Choroid plexus epithelial cell (primary cell): ENCODE measurements at places on chromosomes 7 and 10.

DNA sequence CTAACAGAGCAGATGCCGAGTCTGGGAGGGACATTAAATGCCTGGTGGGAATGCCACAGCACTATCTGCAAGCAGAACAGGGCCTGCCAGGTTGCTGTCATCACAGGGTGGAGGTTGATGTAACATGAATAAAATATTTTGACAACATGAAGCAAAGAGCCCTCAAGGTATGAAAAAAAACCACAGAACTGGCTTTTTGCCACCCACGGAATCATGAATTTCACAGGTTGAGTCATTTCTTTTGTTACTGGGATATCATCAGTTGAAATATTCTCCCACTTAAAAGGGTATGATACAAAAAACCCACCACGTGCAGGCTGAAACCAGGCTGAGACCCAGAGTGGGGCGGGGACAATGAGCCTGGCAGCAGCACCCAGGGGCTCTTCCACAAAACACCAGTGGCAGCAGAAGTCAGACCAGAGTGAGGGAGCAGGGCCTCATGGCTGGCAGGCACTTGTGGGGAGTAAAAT is 220.1 kb downstream of the TNS3 start:
- peak; percentile 87 for DNase-seq

DNA sequence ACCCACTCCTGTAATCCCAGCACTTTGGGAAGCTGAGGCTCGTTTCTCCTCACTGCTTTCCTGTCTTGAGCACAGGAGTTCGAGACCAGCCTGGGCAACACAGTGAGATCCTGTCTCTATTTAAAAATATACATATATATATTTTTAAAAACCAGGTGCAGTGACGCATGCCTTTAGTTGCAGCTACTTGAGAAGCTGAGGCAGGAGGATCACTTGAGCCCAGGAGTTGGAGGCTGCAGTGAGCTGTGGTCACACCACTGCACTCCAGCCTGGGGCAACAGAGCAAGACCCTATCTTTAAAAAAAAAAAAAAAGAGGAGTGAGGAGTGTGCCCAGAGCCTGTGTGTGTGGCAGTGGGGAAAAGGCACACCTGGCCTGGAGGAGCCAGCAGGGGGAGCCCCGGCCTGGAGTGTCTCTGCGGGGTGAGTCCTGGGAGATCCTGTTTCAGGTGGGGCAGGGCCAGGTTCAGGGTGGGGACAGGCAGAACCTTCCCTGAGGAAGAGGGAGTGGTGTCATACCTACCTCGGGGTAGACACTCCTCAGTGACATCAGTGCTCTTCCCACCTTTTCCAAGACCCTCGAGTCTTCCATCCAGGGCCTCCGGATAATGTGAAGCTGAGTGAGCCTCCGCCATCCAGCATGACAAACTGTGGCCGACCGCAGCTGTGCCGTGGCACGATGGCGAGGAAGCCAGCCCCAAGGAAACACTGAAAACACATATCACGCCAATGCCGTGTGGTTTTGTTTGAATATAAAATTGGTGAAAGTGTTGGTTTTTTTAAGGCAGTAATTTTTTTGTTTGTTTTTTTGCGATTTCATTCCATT is 9.0 kb upstream of the ARPC1B start:
- no peak for DNase-seq

GRCh38 chr7:93858857-93859256 is 31.7 kb downstream of the TFPI2 start:
- DNase-seq: no peak

DNA sequence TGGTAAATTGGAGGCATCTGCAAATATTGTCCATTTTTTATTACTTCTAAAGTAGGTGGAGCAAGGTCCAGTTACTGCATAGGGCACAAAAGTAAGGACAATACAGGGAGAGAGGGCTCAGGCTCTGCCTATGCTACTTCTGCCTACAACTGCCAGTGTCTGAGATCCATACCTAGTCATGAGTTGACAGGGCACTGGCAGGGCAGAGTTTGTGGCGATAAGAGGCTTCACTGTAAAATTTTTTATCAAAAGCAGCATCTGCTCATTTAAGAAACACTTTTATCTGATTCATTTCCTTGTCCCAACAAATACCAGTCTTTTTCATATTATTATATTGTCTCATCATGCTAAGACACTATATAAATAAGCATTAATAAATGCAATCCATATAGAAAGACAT is 178.0 kb downstream of the LRRN3 start:
- no peak for DNase-seq

GRCh38 chr10:100356067-100357017 is 9.3 kb downstream of the SCD start:
- no peak for DNase-seq

DNA sequence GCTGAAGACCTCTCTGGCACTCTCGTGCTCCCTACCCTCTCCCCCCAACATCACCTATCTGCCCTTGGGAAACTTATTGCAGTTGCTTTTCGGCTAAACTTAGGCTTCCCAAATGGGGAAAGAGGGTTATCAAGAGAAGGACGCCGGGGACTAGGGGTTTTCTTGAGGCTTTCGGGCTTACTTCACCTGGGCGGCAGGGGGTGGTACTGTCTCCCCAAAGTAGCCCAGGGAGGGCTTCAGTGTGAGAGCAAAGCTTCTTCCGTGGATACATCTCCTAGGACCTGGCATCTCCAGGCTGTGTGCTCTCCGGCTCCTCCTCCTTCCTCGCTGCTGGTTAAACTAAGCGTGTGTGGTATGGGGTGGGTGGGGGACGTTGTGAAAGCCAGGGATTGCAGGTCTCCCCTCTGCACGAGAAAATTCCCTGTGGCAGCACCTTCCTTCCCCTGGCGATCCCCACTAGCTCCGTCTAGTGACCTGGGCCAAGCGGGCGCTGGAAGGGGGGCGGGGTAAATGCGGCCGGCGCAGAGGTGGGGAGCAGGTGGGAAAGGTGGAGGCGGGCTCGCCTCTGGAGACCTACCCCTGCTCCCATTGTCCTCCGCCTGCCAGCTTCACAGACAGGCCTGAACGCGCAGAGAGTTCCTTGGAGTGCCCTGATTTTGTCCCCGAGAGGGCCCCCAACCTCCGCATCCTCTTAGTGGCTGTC is 1.1 kb downstream of the PLXDC2 start:
- DNase-seq: peak; percentile 48

GRCh38 chr7:118372530-118372929 is 148.0 kb downstream of the ANKRD7 start:
- DNase-seq: peak; percentile 8

- DNase-seq: no peak
Observed at GRCh38 chr10:35017608-35018007, 72.5 kb downstream of the CUL2 start.

DNA sequence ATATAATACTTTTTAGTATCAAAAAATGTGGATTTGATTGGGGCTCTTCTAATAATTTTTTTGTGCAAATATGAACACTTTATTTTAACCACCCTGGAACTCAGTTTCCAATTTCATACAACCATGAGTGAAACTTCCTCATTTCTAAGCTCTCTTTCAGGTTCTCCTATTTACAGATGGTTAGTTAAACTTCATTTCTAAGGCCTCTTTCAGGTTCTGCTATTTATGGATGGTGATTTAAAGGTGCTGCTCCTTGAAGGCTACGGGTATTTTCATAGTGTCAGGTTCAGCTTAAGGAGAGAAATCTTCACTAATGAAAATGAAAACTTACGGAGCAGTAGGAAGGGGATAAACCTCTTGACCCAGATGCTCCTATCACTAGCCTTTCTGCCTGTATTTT is 568.3 kb downstream of the KIF20B start:
- DNase-seq: no peak

GRCh38 chr7:66747881-66748511 is 7.5 kb downstream of the RABGEF1 start:
- DNase-seq: peak; percentile 33

DNA sequence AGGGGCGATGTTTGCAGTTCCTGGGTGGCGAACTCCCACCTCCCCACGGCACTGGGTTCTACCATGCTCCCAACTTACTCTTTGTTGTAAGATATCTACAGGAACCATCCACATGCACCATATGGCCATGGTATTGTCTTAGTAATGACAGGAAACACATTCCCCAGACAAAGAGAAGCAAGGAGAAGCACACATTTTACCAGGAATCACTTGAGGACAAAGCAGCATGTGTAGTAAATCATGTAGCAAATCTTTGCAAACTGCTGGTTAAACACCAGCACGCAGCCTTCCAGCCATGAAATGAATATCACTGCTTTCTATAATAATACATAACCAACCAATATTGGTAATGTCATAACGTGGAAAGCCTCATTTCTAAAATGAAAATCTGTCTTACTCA is 101.2 kb downstream of the NRP1 start:
- DNase-seq: no peak
